ENCODE measurements at places on chromosomes 7 and 10. TPM values are rescaled to one million over a fixed set of nuclear protein-coding genes. Genes with fewer than 3 reads are reported as not detected.

DNA sequence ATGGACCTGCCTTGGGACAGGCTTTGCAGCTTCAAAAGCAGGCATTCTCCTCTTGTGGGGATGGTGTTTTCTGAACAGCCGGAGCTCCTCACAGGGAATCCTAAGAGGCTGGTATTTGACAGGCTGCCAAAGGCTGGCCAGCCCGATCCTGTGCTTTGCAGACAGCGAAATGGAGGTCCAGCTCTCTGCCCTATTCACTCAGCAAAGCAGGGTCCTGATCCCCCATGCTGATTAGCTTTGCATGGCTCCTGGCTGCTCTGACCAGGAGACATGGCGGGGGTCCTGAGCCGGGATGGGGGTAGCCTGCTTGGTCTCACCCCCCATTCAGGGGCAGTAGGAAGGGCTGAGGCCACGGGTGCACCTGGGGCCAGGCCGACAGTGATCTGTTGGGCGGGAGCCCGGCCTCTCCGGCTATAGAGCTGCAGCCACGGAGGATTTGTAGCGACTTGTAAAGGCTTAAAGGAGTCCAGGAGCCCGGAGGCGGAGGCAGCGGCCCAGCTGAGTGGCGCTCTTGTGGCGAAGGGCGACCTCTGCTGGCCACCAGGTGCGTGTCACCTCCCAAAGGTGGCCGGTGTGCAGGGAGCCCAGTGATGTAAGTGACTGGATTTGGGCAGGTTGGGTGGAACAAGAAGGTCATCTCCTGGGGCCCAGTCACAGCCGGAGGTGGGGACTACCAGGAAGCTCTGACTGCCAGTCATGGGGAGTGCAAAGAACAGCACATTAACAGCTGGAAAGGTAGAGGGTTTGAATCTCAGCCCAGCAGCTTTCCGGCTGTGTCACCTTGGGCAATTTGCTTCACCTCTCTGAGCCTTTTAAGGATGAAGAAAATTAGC lies 126.5 kb downstream of the ZMIZ1 start:
- DNase-seq = peak; percentile 82

DNA sequence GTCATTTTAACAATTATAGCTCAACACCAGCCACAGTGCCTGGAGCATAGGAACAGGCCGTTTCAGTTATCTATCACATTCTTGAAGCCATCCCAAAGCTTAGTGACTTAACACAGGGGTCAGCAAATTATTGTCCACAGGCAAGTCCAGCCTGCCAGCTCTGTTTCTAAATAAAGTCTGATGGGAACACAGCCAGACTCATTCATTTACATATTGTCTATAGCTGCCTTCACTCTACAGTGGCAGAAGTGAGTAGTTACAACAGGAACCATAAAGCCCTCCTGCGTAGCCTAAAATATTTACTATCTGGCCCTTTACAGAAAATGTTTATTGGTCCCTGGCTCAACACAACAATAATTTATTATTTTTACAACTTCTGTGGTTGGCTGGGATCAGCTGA lies 407.5 kb upstream of the AUTS2 start:
- DNase-seq = no peak

- no peak for DNase-seq
These were observed 63.4 kb downstream of the VTI1A start for GRCh38 chr10:112510384-112510783.

CCL24 gene
- not detected for total RNA-seq

CHRM2 gene
- not detected for total RNA-seq

Data from activated naive CD4-positive, alpha-beta T cell treated with anti-CD3 and anti-CD28 coated beads, Interleukin-2, amount 50 U/mL, for 72 hours (primary cell).